Anterior cingulate cortex (tissue), 58 donors: ENCODE measurements at places on chromosomes 4 and X.
A peak's percentile ranks its signal among the peaks of the same experiment; 100 is the strongest.

GRCh38 chrX:11664211-11665167, 1.2 kb downstream of the ARHGAP6 start:
- DNase-seq = no peak

DNA sequence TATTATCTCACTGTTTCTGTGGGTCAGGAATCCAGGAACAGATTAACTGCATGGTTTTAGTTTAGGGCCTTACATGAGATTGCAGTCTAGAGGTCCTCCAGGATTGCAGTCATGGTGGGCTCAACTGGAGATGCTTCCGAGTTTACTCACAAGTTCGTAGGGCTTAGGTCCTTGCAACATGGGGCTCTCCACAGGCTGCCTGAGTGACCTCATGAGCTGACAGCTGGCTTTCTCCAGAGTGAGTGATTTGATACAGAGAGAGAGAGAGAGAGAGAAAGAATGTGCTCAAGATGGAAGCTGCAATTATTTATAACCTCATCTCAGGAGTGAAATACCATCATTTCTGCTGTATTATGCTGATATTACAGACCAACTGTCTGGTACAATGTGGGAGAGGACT, 168.9 kb downstream of the GPAT3 start:
- no peak for DNase-seq

DNA sequence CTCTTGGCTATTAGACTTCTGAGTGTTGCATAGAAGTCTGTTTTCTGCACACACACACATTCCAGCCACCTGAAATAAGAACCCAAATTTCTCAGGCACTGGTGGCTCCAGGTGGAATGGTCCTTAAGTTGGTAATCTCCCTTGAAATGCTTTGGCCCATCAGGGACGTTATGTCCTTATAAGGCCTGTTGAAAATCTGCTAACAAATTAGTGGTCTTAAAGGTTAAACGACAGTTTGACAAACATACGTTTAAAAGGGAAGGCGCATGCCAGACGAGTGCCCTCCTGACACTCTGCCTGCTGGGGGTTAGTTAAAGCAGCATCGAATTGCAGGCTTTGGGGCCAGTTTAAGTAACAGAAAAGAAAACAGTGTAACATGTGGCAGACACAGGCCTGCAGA, 125.0 kb downstream of the TBX22 start:
- DNase-seq = no peak

- DNase-seq = no peak
These were observed 56.6 kb downstream of the AMELX start for GRCh38 chrX:11349661-11350337.

GRCh38 chrX:149004936-149005335, 500.2 kb downstream of the IDS start:
- DNase-seq = no peak

DNA sequence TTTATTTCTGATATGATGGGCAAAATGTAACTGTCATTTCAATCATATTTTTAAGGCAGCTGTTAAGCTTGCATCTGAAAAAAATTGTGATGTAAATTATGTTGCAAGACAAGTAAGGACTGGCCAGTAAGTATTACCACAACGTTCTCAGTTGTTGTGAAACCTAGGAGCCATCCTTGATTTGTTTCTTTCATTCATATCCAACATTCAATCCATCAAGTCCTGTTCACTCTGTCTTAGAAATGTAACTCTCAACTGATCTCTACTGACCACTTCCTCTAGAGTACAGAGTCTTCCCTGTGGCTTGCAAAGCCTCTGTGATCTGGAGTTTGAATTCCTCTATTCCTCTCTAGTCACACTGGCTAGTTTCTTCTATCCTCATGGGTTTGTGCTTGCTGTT, 161.4 kb upstream of the MAD2L1 start:
- no peak for DNase-seq

DNA sequence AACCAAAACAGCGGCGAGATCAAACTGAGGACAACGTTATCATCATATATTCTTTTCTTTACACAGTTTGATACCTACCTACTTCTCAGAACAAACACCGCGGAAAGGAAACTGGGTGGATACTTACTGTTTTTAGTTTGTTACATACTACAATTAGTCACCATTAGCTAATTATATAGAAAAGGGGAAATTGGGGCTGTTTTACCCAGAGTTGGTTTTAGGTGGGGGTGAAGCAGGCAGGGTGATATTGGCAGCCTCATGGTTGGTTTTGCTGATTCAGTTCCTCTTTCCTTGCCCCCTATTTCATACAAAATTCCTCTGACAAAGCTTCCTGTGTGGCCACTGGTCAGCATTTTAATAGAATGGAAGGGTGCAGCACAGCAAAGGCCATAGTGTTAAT, 77.8 kb downstream of the SORBS2 start:
- DNase-seq = no peak

DNA sequence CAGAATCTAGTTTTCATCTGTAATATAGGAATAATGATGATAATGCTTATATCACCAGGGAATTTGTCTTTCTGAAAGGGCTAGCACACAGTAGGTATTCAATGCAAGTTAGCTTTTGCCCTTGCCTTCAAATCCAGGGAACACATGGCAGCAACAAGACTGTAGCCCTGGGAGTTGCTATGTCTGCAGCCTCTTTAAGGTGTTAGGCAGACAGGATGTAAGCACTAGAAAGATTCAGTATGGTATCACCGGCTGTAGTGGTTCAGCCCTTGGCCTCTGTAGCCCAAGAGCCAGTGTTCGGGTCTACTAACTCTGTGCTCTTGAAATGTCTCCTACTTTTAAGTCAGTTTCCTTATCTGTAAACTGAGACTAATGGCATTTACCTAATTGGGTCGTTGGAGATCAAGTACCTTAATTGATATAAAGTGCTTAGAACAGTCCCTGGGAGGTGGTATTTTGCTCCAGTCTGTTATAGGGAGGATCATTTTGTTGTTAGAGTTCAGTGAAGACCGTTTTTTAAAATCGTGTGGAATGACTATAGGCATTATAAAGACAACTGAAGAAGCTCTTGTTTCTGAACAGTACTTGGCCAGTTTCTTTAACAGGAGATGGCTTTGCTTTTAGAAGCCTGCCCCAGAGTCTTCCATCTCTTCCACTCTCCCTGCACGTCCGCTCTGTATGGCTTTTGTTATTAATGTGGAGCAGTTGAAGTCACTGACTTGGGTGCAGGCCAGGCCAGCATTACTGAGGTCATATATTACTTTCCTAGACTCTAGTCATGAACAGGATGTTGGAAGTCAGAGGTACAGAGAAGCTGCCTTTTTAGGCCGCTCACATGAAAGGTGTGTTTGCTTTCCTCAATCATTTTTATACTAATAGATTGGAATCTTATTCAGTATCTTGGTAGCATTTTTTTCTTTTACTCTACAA, 44.8 kb downstream of the GAB1 start:
- peak; percentile 30 for DNase-seq

GRCh38 chr4:105361053-105361452, 112.8 kb downstream of the PPA2 start:
- no peak for DNase-seq

GRCh38 chr4:151527699-151528098, 118.7 kb downstream of the FHIP1A start:
- DNase-seq = no peak

GRCh38 chr4:136342666-136343065, 1189.6 kb downstream of the PCDH18 start:
- no peak for DNase-seq

DNA sequence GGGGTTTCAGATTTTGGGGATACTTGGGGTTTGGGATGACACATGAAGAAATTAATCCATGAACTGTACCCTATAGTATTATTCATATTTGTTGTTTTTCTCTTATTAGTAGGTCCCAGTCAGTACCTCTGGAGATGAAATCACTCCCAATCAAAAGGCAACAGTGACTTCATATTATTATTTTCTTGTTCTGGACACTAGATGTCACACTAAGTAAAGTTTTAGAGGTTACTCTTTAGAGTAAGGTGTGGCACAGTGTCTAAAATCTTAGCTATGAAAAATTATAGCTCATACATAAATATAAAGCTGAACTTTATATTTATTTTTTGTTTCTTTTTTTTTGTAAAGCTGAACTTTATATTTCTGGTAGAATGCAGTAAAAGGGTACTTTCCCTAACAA, 35.1 kb downstream of the FAM114A1 start:
- no peak for DNase-seq

GRCh38 chr4:40980318-40980883, 230.6 kb downstream of the NSUN7 start:
- DNase-seq = peak; percentile 11

- DNase-seq = no peak
These were observed 852.0 kb downstream of the PCDH18 start for GRCh38 chr4:136680271-136680670.

- DNase-seq = no peak
These were observed 721.7 kb downstream of the PCDH18 start for GRCh38 chr4:136810626-136811025.

- no peak for DNase-seq
These were observed 42.5 kb upstream of the BBS12 start for GRCh38 chr4:122689972-122690371.

GRCh38 chr4:187479511-187479910, 516.1 kb upstream of the ZFP42 start:
- no peak for DNase-seq

DNA sequence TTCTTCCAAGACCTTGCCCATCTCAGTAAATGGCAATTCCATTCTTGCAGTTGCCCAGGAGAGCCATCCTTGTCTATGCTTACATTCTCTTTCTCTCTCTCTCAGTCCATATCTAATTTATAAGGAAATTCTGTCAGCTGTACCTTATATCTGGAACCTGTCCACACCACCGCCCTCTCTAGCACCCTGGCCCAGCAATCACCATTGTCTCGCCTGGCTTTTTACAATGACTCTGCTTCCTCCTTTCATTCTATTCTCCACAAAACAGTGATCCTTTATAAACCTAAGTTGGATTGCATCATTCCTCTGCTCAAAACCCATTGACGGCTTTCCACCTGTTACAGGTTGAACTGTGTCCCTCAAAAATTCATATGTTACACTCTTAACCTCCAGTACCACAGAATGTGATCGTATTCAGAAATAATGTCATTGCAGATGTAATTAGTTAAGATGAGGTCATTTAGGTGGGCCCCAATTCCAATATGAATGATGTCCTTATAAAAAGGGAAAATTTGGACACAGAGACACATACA, 31.3 kb downstream of the APBB2 start:
- DNase-seq = no peak

GRCh38 chr4:33714971-33715370, 2529.3 kb downstream of the ARAP2 start:
- DNase-seq = no peak

DNA sequence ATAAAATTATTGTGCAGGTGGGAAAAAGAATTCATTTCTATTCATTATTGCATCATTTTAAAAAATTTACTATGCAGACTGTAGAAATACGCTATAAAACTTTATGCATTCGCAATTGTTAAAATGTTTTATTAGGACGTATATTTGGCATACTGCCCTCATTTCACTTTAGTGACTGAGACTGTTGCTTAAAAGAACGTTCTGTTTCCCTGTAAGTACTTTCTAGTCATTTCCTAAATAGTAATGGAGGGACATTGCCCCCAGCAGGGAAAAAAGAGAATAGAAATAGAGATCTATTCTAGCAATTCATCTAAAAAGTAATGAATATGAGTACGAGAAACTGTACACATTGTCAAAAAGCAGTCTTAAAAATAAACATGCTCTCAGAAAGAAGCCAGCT, 1295.8 kb upstream of the TENM3 start:
- DNase-seq = no peak

GRCh38 chrX:107826238-107827029, 768 bp downstream of the MID2 start:
- DNase-seq = peak; percentile 2

DNA sequence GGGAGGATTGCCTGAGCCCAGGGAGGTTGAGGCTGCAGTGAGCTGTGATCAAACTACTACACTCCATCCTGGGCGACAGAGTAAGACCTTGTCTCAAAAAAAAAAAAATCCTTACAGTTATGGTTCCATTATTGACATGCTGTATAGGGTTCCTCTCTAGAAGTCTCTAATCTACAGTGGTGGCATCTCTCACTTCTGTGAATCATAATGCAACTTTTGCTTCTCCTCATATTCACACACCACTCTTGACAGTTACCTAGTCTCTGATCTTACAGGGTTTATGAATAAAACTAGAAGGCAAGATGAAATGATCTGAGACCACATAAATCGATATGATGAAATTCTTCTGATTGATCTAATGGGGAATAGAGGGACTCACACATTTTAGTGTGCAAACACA, 40.6 kb downstream of the DOCK11 start:
- no peak for DNase-seq

GRCh38 chr4:186717556-186717955, 6.1 kb downstream of the FAT1 start:
- no peak for DNase-seq

- no peak for DNase-seq
These were observed 365.5 kb downstream of the RAB28 start for GRCh38 chr4:13118633-13119032.

DNA sequence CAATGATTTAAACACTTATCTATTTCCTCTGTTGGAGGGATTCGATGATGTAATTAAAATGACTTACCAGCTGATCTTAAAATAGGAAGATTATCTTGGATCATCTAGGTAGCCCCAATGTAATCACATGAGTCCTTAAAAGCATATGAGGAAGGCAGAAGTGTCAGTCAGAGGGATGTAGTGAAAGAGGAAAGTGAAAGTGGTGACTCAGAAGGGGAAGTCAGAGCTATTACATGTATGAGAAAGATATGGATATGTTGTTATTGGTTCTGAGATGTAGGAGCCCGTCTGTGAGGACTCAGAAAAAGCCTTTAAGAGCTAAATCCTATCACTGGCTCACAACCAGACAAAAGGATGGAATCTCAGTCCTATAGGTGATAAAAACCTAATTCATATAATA, 456.4 kb downstream of the DACH2 start:
- no peak for DNase-seq

GRCh38 chrX:40060356-40060845, 37.4 kb downstream of the BCOR start:
- DNase-seq = no peak

GRCh38 chrX:49970674-49971073, 48.3 kb downstream of the CLCN5 start:
- no peak for DNase-seq

GRCh38 chrX:54494989-54495813, 833 bp downstream of the FGD1 start:
- DNase-seq = no peak

DNA sequence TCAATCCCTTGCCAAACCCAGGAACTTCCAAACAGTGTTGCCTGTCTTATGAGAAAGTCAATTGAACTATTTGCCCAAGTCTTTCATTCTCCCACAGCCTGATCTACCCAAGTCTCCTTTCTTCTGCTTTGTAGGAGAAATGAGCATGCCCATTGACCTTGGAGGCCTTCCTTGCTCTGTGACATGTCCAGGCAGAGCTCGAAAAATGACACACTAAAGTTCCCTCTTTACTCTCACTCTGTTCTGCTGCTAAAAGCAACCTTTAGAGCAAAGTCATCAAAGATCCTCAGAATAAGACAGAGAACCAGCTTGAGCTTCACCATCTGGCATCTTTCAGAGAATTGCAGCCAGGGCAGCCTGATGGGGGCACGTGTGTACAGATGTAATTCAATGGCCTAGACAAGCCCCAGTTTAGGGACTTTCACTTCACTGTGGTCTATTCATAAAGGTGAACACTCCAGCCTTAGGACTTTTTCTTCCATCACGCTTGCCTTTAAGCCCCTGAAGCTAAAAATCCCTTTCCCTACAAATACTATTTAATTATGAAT, 136.4 kb downstream of the AMELX start:
- no peak for DNase-seq
